ENCODE measurements at places on chromosomes 13 and 19.

DNA sequence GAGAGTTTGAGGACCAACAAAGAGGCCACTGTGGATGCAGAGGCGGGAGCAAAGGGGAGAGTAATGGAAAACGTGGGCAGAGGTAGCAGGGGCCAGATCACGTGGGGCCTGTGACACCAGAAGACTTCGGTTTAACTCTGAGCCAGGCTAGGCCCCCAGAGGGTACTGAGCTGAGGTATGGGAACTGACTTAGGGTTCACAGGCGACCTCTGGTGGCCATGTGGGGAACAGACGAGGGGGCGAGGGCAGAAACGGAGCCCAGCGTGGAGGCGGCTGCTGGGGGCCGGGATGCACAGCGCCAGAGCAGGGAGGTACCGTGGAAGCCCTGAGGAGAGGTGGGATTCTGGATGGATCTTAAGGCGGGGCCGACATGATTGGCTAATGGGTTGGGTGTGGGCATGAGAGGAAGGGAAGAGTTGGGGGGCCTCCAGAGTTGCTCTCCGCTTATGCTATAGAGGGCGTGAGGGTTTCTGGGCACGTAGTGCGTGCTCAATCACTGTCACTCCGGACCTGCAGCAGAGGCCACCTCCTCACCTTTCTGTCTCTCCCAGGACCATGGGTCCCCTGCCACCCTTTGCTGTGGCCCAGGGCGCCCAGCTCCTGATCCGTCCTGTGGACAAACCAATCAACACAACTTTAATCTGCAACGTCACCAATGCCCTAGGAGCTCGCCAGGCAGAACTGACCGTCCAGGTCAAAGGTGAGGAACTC lies 13.7 kb downstream of the PVR start:
- DNase-seq = no peak

DNA sequence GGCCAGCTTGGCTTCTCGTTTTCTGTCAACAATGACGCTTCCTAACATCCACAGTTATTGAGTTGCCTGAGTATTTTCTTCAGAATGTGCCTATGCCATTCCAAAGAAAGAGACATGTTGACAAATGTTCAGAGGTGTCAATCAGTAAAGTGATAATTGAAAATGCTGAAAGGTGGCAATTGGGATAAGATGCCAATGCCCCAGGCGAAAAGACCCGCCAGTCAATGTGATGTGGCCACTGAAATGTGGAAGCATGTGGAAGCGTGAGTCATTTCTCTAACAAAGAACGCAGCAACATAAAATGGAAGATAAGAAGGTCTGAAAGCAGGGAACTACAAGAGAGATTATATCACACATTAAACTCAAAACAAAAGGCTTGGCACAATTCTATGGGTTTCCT lies 882.2 kb upstream of the SLC10A2 start:
- DNase-seq = no peak

DNA sequence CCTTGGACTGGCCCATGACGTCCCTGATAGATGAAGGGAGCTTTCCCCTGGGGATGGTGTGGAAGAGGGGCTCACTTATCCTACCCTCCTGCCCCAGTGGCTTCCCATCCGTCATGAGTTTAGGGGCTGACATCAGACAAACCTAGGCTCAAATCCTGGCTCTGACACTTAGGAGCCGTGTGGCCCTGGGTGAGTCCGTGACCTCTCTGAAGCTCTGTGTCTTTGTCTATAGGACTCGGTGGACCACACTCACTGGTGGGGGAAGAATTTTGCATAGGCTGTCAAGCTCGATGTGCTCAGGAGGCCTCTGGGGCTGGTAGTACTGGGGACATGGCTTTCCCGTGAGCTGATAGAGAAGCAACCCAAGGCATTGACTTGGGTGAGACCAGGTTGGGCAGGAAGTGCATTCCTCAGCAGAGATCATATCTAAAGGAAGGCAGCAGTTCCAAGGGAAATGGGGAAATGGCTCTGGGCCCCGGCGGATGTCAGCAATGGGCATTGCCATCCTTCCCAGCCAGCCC lies 17.4 kb upstream of the AP1M2 start:
- no peak for DNase-seq

DNA sequence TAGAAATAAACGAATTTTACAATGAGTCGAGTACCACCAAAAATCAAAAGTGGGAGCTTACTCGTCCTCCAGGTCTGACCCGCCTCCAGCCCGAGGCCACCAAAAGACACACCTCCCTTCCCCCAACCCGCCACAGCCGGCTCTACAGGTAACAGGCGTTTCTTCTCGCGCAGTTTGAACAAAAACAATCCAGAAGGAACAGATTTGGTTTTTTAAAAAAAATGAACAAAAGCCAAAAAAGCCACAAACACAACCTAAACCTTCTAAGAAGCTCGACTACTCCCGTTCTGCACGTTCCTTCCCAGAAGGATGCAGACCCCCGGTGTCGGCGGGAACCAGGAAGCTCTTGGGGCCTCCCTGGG lies 671 bp downstream of the ZDHHC20 start:
- DNase-seq = no peak

DNA sequence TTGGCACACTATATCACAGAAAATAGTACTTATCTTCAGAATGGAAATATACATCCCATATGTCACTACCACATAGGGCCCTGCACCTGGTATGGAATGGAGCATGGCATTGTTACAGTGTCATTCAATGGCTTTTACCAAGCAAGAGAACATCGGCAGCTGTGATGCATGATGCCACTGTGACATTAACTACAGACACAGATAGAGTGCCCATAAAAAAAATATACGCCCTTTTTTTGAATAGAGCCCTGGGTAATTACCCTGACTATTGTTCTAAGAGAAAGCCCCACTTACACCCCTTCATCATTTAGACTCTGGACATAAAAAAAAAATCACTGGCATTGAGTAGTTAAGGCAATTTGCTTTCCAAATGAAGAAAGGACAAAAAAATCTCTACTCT lies 320.3 kb downstream of the DNAJC15 start:
- DNase-seq = no peak

- no peak for DNase-seq
These were observed 441.5 kb downstream of the DIAPH3 start for GRCh38 chr13:59721926-59722910.

GRCh38 chr13:109773786-109774185 lies 12.6 kb downstream of the IRS2 start:
- no peak for DNase-seq

GRCh38 chr13:29902632-29903305 lies 52.4 kb upstream of the UBL3 start:
- no peak for DNase-seq

GRCh38 chr13:79290595-79291244 lies 115.3 kb downstream of the RBM26 start:
- DNase-seq = no peak

- DNase-seq = no peak
These were observed 26.6 kb upstream of the OR10H1 start for GRCh38 chr19:15841875-15842569.

DNA sequence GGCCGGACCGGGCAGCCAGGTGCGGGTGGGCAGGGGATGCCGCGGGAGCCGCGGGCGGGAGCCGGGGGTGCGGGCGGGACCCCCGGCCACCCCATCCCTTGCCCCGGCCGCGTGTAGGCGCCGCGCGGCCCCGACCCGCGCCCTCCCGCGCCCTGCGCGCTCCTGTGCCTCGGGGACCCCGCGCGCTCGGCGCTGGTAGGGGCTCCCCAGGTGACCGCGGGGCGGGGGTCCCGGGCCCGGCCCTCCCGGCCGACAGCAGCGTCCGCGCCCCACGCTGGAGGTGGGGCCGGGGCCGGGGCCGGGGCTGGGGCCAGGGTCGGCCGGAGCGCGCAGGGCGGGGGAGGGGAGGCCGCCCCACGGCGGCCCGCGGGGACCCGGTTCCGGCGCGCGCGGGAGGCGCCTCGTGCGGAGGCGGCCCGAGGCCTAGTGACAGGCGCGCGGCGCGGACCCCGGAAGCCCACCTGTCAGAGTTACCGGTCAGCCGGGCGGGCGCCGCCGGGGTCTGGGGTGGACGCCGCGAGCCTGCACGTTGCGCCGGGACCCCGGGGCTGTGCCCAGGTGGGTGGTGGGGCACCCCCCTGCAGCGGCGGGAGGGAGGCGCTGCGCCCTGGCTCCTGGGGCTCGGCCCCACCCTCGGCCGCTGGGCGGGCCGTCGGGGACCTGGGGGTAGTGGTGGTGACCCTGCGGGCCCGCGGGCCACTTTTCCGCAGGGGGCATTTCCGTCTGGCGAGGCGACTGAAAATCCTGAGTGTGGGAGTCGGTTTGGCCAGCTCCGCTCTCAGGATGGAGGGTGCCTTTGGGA lies 518 bp downstream of the TFDP1 start:
- DNase-seq = no peak

GRCh38 chr13:23859455-23859854 lies 29.7 kb downstream of the MIPEP start:
- no peak for DNase-seq

DNA sequence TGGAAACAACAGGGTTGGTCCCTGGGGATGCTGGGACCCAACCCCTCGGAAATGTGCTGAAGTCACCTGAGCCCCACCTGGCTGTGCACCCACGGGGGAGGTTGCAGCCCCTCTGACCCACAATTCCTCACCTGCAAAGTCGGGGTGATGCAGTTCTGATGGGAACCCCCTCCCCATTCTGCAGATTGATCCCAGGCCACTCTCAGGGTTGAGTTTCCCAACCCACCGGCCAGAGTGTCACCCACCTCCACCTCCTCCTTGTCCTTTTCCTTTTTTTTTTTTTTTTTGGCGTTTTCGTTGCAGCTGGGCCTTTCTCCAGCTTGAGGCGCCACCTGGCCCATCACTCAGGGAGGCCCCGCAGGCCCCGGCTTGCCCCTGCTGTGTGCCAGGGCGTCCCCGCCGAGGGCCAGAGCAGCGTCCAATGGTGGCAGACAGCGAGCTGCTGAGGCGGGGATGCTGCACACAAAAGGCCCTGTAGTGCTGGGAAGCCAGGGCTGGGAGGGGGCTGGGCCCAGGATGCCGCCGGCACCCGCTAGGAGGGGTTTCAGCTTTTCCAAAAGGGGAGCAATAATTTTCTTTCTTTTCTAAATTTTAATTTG lies 4.6 kb downstream of the PIK3R2 start:
- no peak for DNase-seq

DNA sequence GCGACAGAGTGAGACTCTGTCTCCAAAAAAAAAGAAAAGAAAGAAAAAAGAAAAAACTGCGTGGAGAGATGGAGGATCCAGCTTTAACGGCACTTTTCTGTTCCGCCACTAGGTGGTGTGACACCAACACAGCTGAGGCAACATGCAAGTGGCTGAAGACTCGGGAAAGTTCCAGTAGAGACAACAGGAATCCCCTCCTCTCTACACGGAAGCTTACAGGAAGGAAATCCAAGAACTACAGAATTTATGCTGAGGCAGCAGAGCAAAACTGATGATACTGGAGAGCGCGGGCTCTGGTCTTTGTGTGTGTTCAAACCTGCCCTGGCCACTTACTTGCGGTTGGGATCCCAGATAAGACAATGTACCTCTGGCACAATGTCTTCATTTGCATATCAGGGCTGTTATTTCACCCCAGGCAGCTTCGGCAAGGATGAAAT lies 9.9 kb downstream of the RANBP3 start:
- DNase-seq = no peak

- no peak for DNase-seq
These were observed 26.7 kb upstream of the CSNK1A1L start for GRCh38 chr13:37132211-37132610.

DNA sequence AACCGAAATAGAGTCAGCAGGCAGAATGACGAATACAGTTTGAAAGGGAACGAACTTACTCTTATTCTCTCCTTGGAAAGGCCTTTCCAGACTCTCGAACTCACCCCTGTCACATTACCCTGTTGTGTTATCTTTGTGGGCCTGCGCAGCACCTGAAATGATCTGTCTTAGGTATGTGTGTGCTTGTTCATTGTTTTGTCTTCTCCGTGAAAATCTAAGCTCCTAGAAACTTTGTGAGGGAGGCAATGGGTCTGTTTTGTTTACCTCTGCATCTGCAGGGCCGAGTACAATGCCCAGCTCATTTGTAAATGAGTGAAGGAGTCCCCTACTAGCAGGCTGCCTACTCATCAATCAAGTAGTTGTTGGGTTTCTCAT lies 19.6 kb downstream of the HMGB1 start:
- no peak for DNase-seq

DNA sequence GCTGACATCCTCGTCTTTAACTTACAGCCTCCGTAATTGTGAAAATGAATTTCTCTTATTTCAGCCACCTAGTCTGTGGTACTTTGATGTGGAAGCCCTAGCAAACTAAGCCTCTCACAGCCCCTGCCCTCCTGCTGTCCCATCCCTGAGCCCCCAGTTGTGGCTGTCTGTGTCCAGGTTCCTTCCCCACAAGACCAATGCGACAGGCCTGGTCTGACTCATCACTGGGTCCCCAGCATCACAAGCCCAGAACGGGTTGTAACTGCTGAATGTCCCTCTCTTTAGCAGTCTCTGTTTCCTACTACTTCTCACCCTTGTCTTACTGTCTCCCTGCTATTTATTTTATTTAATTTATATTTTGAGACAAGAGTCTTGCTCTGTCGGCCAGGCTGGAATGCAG lies 5.7 kb downstream of the POU2F2 start:
- DNase-seq = no peak

DNA sequence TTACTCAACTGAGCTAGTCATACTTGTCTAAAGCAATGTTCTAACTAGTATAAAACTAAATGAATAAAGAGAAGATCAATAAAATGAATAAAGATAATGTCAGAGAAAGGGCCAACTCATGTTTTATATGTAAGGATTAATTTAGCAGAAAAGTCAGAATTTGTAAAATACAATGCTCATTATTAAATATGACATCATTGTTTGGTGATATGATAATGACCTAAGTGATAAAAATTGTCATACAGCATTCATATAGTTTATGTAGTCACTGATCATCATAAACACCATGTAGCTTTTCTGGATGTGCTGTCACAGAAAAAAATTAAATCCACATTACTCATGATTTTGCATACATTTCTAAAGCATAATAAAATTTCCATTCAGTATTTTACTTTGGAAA lies 3.1 kb upstream of the ATXN8OS start:
- DNase-seq = no peak

- DNase-seq = no peak
These were observed 25.9 kb downstream of the RCN3 start for GRCh38 chr19:49553451-49554271.

- no peak for DNase-seq
These were observed 21.5 kb upstream of the FOSB start for GRCh38 chr19:45446295-45446694.

DNA sequence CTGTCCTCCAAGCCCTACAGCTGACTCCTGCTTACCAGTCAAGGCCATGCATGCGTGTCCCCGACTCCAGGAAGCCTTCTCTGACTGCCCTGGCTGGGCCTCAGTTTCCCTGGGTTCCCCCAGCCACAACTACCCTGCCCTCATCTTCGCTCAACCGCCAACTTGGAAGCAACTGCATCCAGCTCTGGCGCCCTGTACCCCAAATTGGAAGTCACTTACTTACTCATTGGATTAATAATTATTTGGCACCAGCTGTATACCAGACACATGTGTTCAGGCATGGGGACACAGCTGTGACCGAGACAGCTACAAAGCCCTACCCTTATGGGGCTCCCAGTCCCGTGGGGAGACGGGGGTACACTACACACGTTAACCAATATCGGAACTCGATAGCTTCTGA lies 10.9 kb upstream of the SEMA6B start:
- no peak for DNase-seq

GRCh38 chr13:50991579-50992521 lies 82.3 kb downstream of the RNASEH2B start:
- DNase-seq = no peak

All from cortex of kidney (tissue), 1 donor.